G401 (cell line): ENCODE measurements at places on chromosomes 12 and 14.

- no peak for DNase-seq
These were observed 384.5 kb upstream of the CCDC196 start for GRCh38 chr14:66101662-66102061.

GRCh38 chr14:106681568-106681967 lies 1155.2 kb downstream of the TMEM121 start:
- no peak for DNase-seq

GRCh38 chr12:8678661-8679111 lies 16.1 kb upstream of the MFAP5 start:
- DNase-seq, result no peak

GRCh38 chr14:29166507-29166906 lies 399.9 kb downstream of the FOXG1 start:
- DNase-seq, result no peak

DNA sequence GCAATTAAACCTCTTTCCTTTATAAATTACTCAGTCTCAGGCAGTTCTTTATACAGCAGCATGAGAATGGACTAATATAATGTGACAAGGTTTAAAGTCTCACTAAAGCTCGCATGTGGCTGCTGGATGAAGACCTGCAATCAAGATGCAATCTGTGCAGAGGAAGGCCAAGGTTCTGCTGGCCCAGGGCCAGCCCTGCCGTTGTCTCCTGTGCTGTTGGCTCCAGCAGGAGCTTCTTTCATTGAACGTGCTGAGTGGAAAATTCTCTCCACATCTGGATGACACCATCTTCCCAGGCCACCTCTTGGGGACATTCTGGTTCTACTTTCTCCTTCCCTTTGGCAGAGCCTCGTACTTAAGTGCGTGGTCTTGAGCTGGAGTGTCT lies 742.2 kb downstream of the VRK1 start:
- DNase-seq, result no peak
